GOT3 (cell line): ENCODE measurements at places on chromosomes 6 and 20.

GRCh38 chr6:29982097-29982496, 39.8 kb downstream of the HLA-A start:
- no peak for DNase-seq

GRCh38 chr6:36604090-36605060, 10.2 kb downstream of the SRSF3 start:
- no peak for DNase-seq

GRCh38 chr6:84455511-84456029, 228.1 kb upstream of the CEP162 start:
- no peak for DNase-seq

DNA sequence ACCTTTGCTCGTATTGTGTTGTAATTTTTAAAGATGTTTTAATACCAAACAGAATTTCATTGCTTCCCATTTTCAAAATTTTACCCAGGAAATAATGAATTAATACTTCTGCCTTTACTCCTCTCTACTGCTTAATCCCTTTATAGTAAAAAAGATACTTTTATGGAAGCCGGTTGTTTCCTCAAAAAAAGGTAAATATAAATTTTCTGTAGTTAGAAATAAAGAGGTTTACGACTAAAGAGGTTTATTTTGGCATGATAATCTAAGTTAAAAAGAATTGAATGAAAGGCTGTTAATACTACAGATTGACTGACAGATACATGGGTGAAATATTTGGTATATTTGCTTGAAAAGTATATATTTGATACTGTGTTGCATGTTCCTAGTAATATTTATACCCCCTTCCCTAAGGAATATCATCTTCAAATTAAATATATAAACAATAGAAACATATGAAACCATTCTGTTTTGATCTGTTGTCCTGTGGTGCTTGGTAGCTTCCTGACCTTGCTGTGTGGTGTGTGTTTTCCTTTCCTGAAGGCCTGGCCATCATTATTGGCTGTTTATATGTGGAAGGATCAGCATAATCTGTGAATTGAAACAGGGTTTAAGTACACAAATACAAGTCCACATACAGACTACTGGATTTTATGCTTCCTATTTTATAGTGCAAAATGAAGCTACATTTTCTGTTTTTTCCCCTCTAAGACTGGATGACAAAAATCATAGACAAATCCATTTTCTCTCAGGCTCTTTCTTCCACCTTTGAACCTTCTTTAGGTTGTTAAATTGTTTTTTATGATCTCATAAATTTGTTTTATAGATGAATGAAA, 2.3 kb downstream of the LIN28B start:
- DNase-seq, result no peak

DNA sequence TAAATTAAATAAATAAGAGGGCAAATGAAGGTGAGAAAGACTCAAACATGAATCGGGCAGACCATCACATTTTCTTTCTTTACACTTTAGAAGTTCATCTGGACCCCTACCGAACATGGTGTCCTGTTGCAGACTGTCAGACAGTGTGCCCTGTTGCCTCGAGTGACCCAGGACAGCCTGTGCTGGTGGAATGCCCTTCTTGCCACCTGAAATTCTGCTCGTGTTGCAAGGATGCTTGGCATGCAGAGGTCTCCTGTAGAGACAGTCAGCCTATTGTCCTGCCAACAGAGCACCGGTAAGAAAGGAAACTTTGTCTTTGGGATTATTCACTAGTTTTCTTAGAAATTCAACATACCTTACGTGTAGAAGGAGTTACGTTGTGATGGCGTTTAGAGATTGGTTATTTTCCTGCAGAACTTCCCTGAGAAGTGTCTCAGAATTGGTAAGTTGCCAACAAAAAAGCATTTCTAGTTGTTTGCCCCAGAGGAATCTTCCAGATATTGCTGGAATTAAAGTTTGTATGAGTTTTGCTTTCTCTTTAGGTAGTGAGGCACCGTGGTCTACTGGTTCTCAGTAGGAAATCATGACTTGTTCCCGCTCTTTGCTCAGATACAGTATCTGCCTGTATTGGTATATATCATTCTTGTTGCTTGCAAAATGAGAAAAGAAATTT, 70.1 kb downstream of the RNF144B start:
- DNase-seq, result no peak

- no peak for DNase-seq
Observed at GRCh38 chr20:40481337-40481736, 207.7 kb downstream of the MAFB start.

DNA sequence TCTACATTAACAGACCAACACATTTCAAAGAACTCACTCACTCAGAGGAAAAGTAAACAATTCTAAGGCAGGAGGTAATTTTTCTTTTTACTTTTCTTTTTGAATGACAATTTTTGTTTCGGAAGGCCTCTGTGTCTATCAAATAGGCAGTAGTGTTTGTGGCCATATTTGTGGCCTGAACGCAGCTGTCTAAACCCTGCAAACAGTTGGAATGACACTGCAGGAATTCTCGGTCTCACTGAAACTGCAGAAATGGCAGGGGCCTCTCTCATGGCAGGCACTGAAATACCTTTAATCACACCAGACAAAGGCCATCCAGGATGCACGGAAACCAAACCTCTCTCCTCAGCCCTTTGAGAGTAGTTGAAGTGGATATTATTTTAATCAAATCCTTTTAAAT, 30.4 kb downstream of the FYN start:
- no peak for DNase-seq

DNA sequence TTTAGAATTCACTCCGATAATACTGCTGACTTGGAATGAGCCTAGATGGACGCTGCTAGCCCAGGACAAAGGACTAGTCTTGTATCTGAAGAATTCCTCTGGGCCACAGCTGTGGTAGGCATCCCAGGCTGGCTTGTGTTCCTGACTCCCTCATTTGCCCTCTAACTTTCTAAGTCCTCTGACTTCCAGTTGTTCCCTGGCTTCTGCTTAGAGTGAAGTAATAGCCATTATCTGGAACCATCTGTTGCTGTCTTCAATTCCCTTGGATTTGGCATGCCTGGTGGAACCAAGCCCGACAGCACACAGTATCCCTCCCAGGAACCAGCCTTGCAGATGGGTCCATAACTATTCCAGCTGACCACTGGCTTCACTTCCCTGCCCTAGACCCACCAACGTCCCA, 376.0 kb downstream of the SYNE1 start:
- no peak for DNase-seq
